ENCODE measurements at places on chromosomes 12 and 14.

DNA sequence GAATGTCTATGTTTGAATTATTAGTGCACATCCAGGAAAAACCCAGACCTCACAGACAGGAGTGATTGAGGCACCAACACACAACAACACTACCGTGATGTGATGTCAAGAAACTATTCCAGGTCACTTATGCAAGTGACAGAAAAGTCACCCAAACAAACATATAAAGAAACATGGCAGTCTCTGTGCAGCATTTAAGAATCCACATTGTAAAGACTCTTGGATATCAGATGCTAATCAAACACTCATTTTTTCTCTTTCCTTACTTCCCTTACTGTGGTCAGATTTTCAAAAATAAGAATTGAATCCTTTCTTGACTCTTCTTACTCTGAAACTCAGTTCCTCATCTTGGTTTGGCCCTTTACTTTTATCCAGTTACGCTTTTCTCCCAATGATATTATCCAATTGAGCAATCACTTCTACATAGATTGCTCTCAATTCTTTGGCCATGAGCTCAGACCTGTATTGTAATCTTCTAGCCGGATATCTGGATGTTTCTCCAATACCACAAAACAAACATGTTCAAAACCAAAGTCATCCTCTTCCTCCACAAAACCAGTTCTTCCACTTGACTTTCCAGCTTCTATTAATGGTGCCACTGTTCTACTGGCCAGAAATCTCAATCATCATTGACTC lies 115.4 kb downstream of the DUSP6 start:
- DNase-seq, result no peak

DNA sequence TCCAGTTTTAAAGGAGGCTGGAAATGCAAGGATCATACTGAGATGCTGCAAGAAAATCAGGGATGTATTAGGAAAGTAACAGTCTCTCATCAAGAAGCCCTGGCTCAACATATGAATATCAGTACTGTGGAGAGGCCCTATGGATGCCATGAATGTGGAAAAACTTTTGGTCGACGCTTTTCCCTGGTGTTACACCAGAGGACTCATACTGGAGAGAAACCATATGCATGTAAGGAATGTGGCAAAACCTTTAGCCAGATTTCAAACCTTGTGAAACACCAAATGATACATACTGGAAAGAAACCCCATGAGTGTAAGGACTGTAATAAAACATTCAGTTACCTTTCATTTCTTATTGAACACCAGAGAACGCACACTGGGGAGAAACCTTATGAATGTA lies 24.5 kb downstream of the ZNF891 start:
- DNase-seq, result no peak

GRCh38 chr14:56413721-56414120 lies 165.9 kb upstream of the TMEM260 start:
- no peak for DNase-seq

GRCh38 chr12:104630230-104630670 lies 173.5 kb downstream of the CHST11 start:
- no peak for DNase-seq

- DNase-seq, result no peak
Measured at GRCh38 chr14:99242816-99243721, 28.9 kb downstream of the BCL11B start.

DNA sequence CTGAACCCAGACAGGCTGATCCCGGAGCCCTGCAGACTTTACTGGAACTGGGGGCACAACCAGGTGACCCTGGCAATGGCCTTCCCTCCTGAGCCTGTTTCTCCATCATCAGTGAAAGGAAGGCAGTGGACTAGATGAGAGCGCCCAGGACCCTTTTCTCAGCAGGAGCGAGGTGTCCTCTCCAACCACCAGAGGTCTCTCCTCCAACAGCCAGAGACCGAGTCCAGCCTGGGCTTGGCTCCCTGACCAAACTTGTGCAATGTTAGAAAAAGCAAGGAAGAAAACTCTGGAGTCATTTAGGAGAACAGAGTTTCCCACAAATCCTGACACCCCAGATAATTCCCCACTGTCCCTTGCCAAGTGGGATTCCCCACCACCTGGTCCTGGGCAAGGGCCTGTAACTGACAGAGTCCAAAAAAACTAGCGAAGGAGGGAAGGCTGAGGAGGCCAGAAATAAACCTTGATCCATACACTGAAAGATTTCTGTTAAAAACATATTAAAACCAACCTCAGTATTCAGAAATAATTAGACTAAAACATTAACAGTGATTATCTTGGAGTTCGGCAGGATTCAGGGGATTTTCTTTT lies 9.0 kb downstream of the RPS6KL1 start:
- DNase-seq, result no peak

GRCh38 chr12:132162508-132163031 lies 18.3 kb downstream of the NOC4L start:
- no peak for DNase-seq

DNA sequence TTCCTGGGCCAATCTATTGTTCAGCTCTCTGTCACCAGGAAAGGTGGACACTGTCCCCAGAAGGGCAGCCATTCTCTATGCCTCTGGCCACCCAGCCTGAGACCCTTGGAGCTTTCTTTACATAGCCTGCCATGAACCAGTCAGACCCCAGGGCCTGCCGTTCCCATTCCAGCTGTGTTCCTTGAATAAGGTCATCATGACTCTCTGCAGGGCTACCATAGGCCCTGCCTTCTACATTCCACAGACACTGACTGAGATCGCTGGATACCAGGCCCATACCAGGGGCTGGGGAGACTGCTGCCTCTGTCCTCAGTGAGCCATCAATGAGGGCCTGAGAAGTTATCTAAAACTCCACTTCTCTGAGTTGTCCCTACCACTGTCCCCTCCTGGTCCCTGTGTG lies 75.5 kb downstream of the SYNE3 start:
- no peak for DNase-seq

GRCh38 chr12:89760783-89761182 lies 52.1 kb upstream of the ATP2B1 start:
- DNase-seq, result no peak

DNA sequence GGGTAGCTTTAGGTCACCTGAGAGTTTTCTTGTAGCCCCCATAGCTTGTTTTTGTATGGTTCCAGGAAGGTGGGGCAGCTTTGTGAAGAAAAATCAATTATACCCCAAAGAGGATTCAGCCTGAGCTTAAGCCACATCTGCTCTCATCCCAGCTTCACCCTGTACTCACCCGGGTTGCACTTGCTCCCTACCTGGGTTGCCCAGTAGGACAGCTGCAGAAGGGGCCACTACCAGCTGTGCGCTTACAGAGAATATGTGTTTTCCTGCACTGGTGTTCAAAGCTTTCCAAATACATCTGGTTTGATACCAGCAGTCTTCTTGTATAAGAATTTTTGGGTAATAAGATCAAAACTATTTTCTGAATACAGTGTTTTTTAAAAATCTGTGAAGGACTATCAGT lies 3.0 kb upstream of the SLC38A1 start:
- no peak for DNase-seq

DNA sequence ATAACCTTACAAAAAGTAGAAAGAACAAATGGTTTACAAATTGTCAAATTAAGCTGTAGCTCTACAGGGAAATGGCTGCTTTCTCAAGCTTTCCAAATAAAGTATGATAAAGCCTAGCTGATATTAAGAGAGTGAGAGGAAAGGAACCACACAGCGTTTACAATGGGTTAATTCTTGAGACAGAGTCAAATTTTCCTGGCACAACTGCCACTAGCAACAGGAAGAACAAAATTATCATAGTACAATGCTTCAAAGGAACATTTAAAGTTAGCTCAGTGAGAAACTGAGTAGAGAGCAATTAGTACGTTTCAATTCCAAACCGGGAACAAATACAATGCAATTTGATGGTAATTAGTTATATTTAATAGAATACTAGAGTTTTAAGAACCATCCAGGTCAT lies 116.0 kb downstream of the PPP1R12A start:
- DNase-seq, result no peak

GRCh38 chr12:121423682-121424623 lies 24.0 kb downstream of the RNF34 start:
- no peak for DNase-seq

DNA sequence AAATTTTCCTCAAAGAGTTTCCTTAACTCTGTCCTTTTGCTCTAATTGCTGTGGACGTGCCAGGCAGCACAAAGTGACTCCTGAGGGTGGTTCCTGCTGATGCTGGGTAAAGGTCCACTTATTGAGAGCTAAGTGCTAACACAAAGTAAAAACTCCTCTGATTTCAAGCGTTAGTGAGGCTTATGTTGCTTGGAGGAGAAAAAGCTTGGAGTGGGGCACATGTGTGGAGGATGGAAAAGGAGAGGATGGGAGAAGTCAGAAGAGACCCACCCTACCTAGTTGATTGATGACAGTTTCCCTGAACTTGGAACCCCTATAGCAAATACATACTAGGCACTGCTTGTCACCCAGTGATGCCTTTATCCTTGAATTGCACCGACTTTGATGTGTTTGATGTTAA lies 10.1 kb upstream of the SLC11A2 start:
- DNase-seq, result no peak

GRCh38 chr12:7750350-7750749 lies 3.2 kb upstream of the CLEC4C start:
- no peak for DNase-seq

DNA sequence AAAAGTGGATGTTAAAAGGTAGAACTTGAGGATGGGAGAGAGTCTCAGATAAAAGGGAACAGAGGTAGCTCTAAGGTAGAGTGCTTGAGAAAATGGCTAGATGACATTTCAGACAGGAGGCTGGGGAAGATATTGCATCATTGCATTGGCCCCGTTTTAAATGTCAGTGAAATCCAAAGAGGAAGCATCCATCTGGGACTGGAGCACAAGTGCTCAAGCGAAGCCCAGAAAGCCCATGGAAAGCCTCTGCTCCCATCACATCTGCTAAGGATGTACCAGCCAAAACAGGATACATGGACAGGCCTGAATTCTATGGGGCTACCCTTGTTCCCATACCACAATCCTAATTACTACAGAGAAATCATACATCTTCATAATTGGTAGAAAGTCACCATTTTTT lies 581.5 kb upstream of the TMEM132C start:
- no peak for DNase-seq

DNA sequence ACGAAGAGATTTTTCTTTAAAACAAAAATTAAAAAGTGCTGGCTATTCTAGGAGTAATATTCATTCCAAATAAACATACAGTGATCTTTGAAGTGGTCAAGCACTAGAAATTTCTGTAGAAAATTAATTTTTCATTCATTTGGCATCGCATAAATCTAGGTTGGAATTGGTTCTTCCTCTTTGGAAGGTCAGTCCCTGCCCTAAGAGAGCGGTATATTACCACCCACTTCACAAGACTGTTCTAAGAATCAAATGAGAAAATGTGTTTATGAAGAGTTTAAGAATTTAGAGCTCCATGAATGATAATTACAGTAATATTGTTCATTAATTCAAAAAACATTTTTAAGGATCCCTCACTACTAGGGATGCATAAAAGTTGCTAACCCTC lies 444 bp upstream of the GEMIN2 start:
- DNase-seq, result no peak

DNA sequence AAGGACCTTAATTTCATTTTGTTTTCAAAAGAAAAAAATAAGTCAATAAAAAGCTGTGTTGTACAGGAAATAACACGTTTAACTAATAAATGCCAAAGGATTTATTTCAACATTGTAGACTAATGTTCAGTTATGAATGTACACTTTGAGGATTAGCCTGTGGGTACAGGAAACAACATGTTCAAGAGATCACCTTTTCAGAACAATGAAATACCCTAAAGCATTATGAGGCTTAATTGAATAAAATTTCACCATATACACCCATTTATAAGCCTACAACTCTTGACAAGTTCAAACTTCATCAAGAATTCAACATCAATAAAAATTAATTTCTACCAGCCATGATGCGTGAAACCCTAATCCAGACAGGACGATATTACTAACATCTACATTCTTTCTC lies 56.6 kb upstream of the SLC6A15 start:
- no peak for DNase-seq
